ENCODE measurements at places on chromosomes 7 and 10.

GRCh38 chr7:149285603-149286002 is 23.6 kb downstream of the ZNF783 start:
- DNase-seq, result no peak

DNA sequence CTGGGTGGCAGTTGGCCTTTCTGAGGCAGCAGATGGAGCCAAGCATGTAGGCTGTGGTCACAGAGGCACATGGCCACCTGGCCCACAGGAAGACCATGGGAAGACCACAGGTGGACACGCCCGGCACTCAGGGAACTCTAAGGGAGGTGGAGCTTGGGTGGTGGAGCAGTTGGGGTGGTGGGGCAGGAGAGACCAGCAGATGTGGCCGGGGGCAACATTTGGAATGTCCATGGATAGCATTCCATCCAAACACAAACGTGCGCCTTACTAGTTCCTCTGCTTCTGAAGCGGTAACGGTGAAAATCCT is 290.9 kb downstream of the PTPRN2 start:
- DNase-seq, result no peak

GRCh38 chr7:107591421-107591820 is 11.4 kb downstream of the BCAP29 start:
- no peak for DNase-seq

- no peak for DNase-seq
Observed at GRCh38 chr10:29160150-29160617, 128.7 kb upstream of the LYZL1 start.

DNA sequence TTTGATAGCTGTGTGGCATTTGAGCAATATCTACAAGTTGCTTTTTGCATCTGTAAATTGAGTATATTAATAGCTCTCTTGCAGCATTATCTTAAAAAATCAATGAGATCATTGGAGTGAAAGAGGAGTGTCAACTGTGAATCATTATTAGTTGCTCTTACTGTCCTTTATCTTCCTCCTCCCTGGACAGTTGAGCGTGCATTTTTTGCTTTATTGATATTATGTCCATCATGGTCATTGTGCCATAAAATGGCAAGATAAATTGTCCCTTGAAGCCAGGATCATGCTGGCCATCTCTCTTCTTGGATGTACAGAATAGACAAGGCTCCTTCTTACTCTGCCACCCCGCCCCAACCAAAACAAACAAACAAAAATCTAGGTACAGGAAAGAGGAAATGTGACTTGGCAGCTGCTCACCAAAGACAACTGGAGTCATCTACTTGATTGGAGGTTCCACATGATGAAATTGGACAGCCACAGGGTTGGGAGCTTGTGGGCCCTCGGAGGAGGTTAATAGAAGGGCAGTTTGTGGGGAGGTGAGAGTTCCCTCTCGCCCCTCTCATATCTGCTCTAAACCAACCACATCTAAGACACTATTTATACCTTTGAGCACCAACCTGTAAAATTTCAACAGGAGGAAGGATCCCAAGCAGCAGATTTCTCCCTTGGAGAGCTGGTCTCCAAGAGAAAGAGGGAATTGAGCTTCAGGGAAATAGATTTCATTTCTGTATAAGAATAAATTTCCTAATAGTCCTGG is 252.7 kb downstream of the SKIDA1 start:
- no peak for DNase-seq

DNA sequence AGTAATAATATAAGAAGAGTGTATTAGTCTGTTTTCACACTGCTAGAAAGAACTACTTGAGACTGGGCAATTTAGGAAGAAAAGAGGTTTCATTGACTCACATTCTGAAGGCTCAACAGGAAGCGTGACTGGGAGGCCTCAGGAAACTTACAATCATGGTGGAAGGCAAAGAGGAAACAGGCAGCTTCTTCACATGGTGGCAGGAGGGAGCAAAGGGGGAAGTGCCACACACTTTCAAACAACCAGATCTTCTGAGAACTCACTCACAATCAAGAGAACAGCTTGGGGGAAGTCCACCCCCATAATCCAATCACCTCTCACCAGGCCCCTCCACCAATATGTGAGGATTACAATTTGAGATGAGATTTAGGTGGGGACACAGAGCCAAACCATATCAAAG is 212.5 kb upstream of the HDAC9 start:
- DNase-seq, result no peak

GRCh38 chr7:93115796-93116195 is 2.0 kb downstream of the SAMD9 start:
- DNase-seq, result no peak

DNA sequence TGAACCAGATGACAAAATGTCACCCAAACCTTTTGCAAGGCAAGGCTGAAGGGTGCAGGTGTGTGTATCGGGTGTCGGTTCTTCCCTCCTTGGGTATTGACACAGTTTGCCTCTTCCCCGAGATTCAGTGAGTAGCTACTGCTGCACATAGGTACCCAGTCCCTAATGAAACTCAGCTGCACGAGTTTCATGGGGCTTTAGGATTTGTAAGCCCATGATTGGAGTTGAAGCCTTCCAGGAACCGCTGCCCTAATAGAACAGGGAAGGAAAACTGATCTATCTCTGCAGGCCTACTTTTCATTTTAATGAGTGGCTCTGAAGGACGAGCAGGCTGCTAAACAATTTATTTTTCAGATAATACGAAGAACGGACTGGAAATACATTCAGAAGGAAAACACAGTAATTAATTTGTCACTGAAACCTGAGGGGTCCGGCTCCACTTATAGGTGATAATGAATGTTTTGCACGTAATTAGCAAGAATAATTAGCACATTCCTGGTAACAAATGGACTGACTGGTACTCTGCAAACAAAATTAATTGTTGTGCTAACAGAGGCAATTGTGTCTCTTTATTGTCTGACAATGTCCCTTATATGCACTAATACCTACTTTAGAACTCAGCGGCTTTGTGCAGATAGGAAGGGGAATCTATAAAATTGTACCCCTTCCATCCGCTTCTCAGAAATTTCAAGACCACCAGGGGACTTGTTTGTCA is 49.6 kb upstream of the FZD8 start:
- no peak for DNase-seq

DNA sequence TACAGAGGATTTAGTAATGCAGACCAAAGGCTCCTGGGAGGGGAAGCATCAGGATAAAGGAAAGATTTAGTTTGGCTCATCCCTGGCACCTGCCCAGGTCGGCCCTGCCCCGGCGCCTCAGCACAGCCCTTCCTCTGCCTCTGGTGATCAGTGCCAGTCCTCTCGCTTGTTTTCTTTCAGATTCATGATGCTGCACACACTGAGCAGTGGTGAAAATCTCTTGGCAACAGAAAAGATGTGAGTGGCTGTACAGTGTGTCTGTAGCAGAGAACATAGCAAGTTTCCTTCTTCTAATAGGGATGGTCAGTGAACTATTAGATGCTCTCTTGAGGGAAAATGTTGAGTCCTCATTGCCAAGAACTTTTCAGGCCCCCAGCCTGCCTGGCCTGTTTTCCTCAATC is 994.1 kb downstream of the KCNMA1 start:
- DNase-seq, result no peak

GRCh38 chr10:118638680-118639079 is 43.2 kb upstream of the PRLHR start:
- DNase-seq, result no peak

DNA sequence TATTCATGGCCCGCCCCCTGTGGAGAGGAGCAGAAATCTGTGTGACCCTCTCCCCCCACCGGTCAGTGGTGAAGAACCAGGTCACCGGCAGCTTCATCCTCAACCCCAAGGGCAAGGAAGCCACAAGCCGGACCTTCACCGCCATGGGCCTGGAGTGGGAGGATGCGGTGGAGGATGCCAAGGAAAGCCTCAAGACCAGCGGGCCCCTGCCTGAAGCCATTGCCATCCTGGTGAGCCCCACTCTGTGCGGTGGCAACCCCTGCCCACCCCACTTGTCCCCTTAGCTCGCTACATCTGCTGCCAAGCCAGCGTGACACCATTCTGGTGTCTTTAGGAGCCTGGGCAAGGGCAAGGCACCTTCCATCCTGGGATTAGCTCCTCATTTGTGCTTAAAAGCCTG is 35.4 kb downstream of the TBATA start:
- DNase-seq, result no peak

DNA sequence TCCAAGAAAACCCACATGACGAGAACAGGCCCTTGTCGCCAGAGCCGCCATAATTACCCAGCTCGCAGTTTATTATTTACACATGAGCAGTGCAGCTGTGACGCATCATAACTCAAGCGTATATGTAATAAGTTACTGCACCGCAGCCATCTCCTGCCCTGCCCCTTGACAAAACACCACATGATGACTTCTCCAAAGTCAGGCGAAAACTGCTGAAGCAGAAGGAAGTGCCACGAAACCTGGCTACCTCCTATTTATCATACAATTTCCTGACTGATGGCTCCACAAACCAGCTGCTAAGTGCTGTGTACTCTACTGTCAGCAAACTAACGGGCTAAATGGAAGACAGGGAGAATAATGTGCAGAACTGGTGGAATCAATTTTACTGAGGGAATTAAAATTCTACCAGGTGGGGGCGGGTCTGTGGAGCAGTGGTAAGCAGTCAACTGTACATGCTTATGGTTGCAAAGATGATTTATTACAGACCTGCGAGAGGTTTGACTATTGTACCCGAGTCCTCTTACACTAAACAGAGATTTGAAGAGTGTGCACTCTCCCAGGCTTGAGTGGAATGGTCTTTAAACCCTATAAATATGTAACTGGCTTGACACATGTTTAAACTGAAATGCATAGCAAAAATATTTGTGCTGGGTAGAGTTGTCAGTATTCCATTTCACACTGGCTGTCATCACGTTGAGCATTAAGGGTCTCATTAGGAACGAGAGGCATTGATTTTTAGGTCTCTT is 156.0 kb downstream of the GLI3 start:
- DNase-seq, result no peak

- no peak for DNase-seq
Observed at GRCh38 chr7:74606101-74606908, 51.2 kb upstream of the GTF2I start.

- no peak for DNase-seq
Observed at GRCh38 chr7:20395104-20395503, 64.4 kb downstream of the ITGB8 start.

DNA sequence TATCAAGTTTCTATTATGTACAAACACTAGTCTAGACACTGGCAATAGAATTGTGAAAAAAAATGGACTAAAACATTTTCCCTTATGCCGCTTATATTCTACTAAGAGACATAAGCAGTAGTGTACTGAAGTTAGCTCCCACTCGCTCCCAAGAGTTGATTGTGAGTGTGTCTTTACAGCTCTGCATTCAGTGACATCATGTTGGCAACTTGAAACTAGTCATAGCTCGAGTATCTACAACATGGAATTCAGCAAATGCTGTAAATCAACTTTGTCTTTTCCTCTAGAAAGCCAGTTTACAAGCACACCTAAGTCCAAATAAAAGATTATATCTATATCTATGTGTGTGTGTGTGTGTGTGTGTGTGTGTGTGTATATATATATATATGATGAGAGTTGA is 58.8 kb upstream of the MAGI2 start:
- no peak for DNase-seq

GRCh38 chr10:62000037-62000603 is 98.6 kb downstream of the ARID5B start:
- no peak for DNase-seq

- no peak for DNase-seq
Observed at GRCh38 chr7:116339564-116339963, 129.2 kb downstream of the TES start.

DNA sequence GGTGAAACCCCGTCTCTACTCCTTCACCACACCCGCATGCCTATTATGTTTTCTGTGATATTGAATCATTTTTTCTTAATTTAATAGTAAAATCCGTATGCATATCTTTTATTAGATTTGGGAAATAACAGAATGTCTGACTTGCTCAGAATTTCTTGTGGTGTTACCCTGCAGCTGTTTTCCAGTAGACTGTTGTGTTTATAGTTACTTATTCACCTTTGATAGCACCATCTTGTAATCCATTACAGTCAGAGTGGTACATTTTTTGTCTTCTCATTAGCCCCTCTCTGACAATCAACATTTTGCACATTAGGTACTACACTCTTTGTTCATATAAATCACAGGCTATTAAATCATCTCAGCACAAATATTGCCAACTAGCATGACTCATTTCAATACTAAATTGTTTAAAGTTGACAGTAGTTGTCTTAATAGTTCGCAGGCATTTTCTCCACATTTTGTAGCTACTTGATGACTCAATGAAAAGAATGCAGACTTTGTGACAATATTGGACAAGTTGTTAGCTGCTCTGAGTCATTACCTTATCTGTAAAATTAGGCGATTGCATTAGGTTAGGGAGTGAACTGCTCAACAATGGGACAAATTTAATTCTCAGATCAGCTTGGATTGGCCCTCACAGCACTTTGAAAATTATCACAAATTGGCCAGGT is 17.8 kb upstream of the SLC16A12 start:
- no peak for DNase-seq

- DNase-seq, result no peak
Observed at GRCh38 chr7:87106974-87107612, 45.2 kb upstream of the DMTF1 start.

- DNase-seq, result no peak
Observed at GRCh38 chr7:2030475-2031450, 202.0 kb downstream of the MAD1L1 start.

DNA sequence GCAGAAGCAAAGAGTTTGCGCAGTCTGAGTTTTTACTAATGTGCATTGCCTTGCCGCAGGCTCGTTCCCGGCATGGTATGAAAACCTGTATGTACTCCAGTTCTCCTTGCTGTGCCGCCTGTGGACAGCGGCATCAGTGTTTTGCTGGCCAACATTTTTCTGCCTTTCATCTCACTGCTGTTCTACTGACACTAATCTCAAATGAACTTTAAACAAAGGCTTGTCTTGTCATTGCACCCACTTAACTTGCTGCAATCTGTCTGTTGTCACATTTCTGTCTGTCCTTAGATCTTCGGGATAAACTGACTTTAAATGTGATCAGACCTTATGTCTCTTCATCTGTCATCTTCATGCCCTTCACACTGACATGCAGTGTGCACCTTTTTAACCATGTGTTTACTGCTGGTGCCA is 71.7 kb upstream of the ZNRF2 start:
- no peak for DNase-seq

DNA sequence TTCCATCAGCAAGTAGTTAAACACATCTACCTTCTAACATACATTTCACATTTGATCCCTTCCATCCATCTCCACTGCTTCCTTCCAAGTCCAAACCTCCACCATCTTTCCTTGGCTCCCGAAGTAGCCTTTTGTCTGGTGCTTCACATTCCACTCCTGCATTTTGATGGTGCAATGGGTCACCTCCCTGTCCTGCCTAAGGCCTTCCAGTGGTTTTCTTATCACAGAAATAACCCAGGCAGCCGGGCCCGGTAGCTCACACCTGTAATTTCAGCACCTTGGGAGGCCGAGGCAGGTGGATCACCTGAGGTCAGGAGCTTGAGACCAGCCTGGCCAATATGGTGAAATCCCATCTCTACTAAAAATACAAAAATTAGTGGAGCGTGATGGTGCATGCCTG is 44.5 kb downstream of the EMX2 start:
- DNase-seq, result no peak
